ENCODE measurements at places on chromosomes 7 and 10.

- no peak for DNase-seq
These were observed 90.1 kb downstream of the FOXL3 start for GRCh38 chr7:380139-380485.

- DNase-seq, result no peak
These were observed 39.2 kb downstream of the EEPD1 start for GRCh38 chr7:36192053-36192824.

- no peak for DNase-seq
These were observed 65.5 kb upstream of the GATA3 start for GRCh38 chr10:7988989-7989388.

GRCh38 chr10:66836057-66836456 lies 89.8 kb upstream of the LRRTM3 start:
- DNase-seq, result no peak

GRCh38 chr7:33237036-33237435 lies 107.7 kb downstream of the BBS9 start:
- no peak for DNase-seq

DNA sequence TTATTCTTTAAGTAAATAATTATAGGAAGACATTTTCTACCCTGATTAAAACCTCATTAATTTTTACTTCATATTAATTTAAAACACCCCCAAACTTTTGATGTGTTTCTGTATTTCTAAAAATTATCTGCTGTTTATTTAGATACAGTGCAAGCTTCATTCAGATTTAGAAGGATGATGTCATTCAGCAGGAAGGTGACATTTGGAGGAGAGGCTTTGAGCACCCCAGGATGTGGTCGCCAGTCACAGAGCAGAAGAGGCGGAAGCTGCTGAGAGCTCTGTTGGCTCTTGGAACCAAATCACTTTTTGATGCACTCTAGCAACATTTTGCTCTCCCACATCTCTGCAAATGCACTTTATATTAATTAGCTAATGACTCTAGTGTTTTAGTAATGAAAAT lies 233.9 kb upstream of the CACNA2D1 start:
- DNase-seq, result peak; percentile 30

- DNase-seq, result no peak
These were observed 66.6 kb upstream of the WNT16 start for GRCh38 chr7:121262221-121262620.

DNA sequence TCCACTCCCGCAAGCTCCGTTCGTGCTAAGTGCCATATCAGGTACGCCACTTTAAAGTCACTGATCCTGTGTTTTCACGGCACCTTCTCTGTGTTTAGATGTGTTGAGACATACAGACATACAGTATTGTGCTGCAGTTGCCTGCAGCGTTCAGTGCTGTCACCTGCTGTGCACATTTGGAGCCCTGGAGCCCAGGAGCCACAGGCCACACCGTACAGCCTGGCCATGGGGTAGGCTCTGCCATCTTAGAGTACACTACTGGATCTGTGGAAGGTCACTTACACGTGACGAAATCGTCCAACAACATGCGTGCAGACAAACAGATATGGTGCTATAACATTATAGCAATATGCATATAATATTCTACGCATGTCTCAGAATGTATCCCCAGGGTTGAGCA lies 111.3 kb downstream of the ELFN1 start:
- DNase-seq, result no peak

DNA sequence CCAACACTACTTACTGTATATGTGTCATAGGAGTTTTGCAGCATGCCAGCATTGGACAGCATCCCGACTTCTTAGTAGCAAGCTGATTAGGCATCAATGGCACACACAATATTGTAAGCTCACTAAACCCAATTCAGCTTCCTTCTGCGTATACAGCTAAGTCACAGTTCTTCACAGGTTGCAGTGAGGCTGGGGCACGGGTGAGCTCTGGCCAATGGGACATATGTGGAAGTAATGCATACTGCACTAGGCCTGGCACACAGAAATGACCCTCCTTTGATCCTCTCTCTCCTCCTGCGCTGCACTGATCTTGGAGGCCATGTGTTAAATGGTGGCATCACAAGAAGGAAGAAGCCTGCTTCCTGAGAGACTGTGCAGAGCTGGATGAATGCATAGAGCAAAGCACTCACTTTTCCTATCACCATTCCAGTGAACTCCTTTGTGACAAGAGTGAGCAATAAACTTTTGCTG lies 11.9 kb downstream of the RAB11FIP2 start:
- no peak for DNase-seq

DNA sequence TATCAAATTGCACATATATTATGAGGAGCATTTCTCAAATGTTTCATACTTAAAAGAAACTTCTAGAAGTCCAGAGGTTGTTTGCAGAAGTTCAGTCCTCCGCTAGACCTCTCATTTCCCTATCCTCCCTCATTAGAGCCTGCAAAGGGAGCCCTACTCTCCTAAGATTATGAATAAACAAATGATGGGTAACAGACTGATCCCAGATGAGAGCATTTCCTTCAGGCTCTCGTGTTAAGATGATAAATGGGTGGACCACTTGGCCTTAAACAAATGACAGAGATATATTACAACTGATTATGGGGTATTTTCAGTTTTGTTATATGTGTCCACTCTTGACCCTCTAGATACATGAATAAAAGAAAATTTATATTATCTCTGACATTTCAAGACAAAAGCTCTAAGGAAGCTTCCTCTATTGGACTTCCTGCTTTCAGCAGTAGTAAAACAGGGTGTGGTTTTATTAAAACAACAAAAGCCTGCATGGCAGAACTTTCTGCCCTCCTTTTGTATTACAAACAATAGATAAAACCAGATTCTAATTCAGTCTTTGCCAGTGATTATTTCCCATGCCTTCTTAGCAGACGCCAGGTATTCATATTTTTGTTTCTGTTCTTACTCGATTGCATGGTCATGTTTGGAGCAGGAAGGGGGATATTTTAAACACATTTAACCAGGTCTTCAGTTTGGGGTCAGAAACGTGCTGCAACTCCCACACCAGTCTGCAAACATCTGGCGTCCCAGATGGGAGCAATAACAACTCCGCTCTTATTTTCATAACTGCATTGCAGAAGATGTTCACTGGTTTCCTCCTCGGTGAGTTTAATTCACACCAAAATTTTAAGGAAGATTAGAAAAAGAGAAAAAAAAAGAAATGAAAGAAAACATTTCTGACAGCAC lies 52.4 kb upstream of the FAM204A start:
- no peak for DNase-seq

Data from stimulated activated CD4-positive, alpha-beta T cell treated with anti-CD3 and anti-CD28 coated beads, Interleukin-1b, Interleukin-23, amount 100 ng/mL, for 48 hours (primary cell).